Spinal cord (tissue), 10 donors: ENCODE measurements at places on chromosomes 1 and 21.

GRCh38 chr21:34189506-34189905, 116.1 kb downstream of the MRPS6 start:
- DNase-seq, result no peak

- DNase-seq, result no peak
Observed at GRCh38 chr1:113422315-113423068, 32.2 kb downstream of the MAGI3 start.

DNA sequence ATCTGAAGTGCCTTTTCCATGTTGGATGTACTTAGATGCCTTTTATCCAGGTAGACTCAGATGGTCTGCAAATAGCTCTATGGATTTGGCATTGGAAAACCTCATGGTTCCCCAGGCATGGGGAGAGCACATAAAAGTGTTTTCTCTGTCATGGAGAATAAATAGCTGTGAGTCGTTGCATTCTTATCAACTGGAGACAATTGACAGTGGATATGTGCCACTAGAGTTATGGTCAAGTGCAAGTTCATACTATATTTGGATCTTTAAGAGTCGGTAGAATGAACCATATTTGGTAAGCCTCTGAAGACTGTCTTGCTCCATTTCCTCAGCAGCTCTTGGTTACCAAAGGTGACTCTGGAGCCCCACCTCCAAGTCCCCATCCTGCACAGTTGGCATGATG, 83.7 kb downstream of the ROR1 start:
- DNase-seq, result no peak

DNA sequence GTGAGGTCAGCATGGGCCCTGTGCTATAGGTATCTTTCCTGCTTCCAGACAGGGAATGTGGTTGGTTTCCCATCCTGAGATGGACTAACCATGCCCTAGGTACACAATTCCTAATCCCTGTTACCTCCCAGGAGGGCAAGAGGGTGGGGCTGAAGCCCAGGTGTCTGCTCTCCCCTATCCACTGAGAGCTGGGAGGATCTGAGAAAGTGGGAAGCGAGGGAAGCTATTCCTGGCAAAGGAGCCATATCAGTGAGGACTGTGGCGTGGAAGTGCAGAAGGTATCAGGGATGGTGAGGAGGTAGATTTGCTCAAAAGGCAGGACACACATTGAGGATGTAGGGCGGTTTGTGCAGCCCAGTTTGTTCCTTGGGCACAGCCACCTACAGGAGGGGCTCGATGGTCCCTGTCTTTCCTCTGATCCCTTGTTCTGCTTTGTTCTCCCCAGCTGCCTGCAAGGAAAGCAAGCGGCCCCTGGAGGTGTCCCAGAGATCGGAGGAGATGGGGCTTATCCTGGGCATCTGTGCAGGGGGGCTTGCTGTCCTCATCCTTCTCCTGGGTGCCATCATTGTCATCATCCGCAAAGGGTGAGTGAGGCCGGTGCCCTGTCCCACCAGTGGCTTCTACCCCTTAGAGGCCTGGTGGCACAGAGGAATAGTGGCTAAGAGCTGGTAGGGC, 48.1 kb downstream of the PTPRU start:
- no peak for DNase-seq

DNA sequence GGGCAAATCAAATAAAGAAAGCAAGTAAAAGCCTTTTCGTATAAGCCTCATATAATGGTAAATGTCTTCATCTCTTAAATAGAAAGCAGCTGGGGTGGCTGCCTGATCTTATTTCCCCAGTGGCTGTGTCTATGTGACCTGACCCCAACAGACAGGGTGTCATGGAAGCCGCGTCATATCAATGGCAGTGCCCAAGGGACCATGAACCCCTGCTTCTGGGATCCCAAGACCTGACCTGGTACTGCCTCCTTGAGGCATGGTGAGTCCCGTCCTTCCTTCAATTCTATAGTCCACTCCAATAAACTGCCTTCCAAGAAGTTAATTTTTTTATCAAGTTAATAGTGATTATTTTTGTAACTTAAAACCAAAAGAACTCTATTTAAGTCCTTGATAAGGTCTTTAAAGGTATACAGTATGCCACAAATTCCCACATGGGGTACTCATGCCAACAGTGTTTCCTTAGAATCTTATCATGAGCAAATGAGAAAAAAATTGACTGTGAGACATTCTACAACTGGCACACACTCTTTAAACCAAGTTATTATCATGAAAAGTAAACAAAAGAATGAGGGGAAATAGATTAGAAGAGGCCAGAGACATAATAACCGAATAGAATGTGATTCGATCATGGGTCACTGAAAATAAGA, 104.6 kb downstream of the ADSS2 start:
- DNase-seq, result no peak

- DNase-seq, result no peak
Observed at GRCh38 chr1:84434081-84434769, 35.9 kb downstream of the DNASE2B start.

DNA sequence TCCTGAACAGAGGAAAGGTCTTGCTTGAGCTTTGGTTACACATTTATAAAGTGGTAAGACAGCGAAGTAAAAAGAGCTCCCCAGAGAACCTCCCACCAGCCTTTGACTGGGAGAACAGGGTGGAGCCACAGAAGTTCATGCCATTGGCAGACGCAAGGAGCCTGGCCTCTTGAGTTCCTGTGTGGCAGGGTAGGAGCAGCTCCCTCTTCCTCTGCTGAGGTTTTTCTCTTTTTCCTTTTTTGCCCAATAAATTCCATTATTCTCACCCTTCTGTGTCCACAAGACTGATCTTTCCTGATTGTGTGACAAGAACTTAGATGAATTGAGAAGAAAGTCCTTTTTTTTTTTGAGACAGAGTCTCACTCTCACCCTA, 4.3 kb downstream of the THEM4 start:
- no peak for DNase-seq

GRCh38 chr1:7471836-7472235, 299.3 kb upstream of the VAMP3 start:
- DNase-seq, result peak; percentile 80
